ENCODE measurements at places on chromosomes 3 and 15.
A peak's percentile ranks its signal among the peaks of the same experiment; 100 is the strongest.

DNA sequence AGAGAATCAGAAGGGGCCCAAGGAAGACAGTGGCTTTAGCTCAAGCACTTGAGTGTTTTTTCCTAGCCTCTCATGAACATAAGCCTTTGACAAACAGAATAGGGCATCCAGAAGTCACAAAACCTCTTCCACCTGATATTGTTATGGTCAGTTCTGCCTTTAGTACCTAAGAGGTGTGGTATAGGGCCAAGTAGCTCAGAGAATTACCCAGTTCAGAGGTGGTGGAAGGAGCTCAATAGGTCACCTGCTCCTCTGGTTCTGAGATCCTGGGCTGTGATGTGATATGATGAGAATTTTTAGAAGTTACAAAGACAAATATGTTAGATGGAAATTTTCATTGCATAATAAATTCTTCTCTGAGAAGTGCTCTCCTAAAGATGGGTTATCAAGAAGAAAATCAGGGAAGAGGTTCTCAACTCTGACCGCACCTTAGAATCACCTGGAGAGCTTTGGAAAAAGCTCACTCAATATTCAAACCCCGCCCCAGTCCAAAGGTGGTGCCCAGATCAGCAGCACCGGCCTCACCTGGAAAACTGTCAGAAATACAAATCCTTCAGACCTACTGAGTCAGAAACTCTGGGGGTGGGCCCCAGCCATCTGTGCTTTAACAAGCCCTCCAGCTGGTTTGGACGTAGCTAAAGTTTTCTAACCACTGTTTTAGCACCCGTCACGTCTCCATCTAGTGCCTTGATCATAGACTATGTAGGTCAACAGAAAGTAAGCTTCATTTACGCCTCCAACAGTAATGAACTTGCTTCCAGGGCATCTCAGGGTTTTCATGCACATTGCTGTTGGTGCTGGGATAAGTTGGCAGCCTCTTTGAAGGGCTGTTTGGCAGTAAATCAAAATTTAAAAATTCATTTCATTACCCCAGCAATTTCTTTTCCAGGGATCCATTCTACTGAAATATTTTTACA is 101.3 kb downstream of the MYH15 start:
- DNase-seq = no peak

GRCh38 chr3:71395927-71396695 is 187.4 kb downstream of the FOXP1 start:
- peak; percentile 33 for DNase-seq

- no peak for DNase-seq
Measured at GRCh38 chr3:112127522-112128494, 5.2 kb downstream of the GCSAM start.

DNA sequence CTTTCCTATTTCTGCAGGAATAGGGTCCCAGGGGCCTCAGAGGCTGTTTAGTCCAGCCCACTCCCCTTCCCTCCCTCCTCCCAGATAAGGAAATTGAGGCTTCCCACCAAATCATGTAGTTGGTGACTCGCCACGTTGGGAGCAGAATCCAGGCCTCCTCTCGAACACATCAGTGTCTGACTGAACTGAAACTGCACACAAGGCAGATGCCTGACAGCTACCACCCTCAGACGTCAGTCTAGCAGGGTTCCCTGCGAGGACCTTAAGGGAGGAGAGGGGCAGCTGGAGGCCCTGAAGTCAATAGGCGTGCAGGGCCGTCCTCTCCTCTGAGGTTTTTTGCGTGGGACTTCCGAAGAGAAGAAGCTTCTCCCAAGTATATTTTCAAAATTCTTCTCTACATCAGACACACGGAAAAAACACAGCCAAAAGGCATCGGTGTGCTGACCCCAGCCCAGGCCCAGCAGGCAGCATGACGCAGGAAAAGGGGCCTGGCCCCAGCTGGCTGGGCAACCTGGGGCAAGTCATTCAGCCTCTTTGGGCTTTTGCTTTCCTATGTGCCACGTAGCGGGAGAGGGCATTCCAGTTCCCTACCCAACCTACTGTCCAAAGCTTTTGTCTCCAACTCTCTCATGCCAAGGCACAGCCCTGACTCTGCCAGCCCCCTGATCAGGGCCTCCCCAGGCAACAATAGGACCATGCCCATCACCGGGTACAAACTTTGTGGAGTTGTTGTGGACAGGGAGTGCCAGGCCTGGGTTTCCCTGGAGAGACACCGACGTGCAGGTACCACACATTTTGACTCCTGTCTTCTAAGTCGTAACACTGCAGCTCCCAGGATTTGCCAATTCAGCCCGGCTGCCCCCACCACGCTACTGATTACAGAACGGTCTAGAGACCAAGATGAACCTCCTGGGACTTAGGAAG is 283.1 kb downstream of the XXYLT1 start:
- no peak for DNase-seq

GRCh38 chr15:67899596-67900283 is 59.9 kb upstream of the RNU6-1 start:
- no peak for DNase-seq

GRCh38 chr15:77858792-77859490 is 218.6 kb downstream of the TBC1D2B start:
- no peak for DNase-seq

DNA sequence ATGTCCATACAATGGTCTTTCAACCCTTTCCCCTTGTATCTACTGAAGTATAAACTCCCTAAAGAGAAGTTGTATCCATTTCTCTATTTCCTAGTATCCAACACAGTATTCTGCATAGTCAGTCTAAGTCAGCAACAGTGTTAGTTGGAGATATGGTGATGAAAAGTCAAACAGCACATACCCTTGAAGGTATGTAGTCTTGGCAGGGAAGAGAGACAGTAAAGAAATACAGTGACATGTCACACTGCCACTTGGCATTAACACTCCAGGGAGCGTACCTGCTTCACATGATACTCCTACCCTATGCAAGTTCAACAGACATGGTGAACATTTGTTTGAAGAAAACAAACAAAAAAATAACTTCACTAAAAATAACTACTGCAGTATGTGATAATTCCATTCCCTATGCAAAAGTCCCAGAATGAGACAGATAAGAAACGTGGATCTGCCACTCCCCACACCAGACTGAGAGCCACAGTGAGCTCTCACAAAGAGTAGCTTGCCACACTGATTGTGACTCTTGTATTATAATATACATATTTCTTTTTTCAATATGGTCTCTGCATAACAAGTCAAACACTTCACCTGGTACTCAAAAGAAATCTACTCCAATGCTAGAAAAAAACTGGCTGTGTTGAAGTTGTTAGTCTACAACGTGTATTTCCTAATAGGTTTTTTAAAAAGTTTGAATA is 5.9 kb downstream of the PDCD10 start:
- DNase-seq = no peak

GRCh38 chr3:66585520-66586095 is 84.8 kb upstream of the LRIG1 start:
- no peak for DNase-seq

DNA sequence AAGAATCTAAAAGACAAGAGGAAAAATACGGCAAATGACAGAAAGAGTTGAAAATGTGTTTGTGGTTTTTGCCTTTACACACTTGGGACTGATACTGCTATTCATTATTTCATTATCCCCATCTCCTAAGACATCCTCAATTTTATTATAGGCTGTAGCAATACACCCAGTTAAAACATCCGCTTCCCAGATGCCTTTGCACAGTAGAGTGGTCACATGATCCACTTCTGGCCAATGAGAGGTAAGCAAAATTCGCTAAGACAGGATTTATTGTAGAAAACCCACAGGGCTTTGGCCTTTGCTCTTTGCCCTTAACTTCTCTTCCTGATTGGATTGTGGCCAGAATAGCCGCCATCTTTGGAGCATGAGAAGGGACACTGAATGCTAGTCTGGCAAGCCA is 53.2 kb upstream of the BOC start:
- DNase-seq = no peak

DNA sequence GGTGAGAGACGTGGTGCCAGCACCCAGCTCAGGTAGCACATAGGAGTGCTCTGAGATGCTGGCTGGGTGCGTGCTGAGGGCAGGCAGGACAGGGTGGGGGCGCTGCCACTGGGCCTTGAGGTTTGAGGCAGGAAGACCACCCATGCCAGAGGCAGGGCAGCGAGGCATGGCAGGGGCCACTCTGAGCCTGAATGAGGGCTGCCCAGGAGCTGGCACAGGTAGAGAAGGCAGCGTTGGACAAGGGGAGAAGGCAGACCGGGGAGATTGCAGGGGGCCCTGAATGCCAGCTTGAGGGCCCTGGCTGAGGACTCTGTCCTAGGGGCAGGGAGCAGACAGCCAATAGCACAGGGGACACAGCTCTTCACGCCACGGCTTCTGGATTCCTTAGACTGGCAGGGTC is 50.2 kb downstream of the ADAMTS7 start:
- DNase-seq = no peak
